ENCODE measurements at places on chromosomes 2 and 18.
A peak's percentile ranks its signal among the peaks of the same experiment; 100 is the strongest.

DNA sequence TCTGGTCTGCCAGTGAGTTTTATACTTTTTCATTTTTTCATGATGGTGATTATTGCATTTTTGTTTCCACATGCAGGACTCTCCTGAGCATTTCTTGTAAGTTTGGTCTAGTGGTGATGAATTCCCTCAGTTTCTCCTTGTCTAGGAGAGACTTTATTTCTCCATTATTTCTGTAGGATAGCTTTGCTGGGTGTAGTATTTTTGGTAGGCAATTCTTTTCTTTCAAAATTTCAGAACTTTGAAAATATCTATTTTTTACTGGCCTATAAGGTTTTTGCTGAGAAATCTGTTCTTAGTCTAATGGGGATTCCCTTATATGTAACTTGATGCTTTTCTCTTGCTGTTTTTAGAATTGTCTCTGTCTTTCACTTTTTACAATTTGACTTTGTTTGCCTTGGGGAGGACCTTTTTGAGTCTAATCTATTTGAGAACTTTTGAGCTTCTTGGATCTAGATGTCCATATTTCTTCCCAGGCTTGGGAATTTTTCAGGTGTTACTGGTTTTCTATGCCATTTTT, 149.1 kb downstream of the UBR3 start:
- no peak for DNase-seq

DNA sequence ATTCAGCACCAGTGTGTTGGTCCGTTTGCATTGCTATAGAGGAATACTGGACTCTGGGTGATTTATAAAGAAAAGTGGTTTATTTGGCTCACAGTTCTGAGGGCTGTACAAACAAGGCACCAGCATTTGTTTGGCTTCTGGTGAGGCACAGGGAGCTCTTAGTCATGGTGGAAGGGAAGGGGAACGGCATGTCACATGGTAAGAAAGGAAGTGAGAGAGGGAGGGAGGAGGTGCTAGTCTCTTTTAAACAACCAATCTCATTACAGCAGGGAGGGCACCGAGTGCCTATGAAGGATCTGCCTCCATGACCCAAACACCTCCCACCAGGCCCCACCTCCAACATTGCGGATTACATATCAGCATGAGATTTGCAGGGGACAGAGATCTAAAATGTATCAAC, 143.9 kb upstream of the DLX2 start:
- DNase-seq = no peak

- no peak for DNase-seq
Measured at GRCh38 chr2:111990856-111991255, 64.2 kb upstream of the TMEM87B start.

GRCh38 chr2:8564475-8564874, 117.4 kb upstream of the ID2 start:
- no peak for DNase-seq

- DNase-seq = no peak
Measured at GRCh38 chr2:195461010-195461409, 196.0 kb upstream of the SLC39A10 start.

GRCh38 chr18:853471-853870, 41.4 kb upstream of the YES1 start:
- DNase-seq = no peak

- no peak for DNase-seq
Measured at GRCh38 chr2:157311706-157312105, 13.9 kb downstream of the ERMN start.

DNA sequence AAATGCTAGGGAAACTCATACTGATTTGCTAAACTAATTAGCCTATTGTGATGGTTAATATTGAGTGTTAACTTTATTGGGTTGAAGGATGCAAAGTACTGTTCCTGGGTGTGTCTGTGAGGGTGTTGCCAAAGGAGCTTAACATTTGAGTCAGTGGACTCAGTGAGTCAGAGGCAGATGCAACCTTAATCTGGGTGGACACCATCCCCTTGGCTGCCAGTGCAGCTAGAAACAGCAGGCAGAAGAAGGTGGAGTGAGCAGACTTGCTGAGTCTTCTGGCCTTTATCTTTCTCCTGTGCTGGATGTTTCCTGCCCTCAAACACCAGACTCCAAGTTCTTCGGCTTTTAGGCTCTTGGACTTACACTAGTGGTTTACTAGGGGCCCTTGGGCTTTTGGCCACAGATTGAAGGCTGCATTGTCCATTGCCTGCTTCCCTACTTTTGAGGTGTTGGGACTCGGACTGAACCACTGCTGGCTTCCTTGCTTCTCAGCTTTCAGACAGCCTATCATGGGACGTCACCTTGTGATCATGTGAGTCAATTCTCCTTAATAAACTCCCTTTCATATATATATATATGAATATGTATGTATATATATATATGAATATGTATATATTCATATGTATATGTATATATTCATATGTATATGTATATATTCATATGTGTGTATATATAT, 69.7 kb downstream of the RPRM start:
- DNase-seq = peak; percentile 4

DNA sequence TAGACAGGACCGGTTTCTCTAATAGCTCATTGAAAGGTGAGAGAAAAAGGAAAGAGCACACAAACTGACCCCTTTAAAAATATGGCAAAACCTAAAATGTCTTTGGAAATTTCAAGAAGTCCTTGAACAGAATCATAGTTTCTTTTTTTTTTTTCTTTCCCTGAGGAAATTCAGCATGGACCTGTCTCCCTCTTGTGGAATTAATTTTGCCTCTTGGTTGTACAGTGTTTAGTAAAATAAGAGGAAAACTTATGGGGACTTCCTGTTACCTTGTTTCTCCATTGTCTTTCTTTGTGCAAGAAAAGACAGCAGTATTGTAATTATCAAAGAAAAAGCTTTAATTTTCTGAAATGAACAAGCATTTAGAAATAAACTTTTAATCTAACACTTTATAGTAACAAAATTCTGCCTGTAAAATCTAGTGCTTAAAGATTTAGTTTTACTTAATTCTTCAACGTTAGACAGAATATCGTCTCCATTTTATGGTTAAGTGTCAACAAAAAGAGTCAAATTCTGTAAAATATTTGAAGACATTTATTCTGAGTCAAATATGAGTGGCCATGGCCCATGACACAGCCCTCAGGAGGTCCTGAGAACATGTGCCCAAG, 176.3 kb upstream of the NABP1 start:
- peak; percentile 42 for DNase-seq

DNA sequence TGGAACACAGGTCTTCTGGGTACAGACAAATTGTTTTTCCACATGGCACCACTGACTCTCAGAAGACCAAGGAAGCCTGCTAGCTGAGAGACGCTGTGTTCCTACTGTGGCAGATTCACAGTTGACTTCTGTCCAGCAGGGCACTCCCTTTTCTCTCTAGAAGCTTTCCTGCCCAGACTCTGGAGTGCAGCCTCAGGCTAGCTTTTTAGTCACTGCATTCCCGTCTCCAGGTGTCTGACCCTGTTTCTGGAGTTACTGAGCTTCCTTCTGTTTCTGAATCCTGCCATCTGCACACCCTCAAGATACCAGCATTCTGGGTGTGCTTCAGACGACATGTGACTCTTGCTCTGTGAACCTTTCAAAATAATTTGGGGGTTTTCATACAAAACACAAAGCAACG, 125.1 kb downstream of the TMEM200C start:
- DNase-seq = no peak

DNA sequence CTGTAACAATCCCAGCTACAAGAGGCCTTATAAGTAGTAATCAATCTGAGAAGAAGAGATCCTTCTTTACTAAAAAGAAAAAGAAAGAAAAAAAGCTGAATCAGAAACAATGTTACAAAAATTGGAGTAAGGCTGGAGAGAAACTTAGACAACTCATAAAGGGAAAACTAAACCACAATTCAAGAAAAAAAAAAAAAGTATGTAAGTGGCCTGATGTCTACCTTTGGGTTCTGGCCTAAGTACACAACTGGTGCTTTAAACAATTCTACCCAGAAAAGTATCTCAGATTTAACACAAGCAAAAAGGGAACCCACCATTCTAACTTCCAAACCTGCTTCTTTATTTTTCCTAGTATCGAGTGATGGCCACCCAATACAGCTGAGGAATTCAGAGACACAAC, 45.3 kb downstream of the ZNF521 start:
- no peak for DNase-seq

- DNase-seq = peak; percentile 76
Measured at GRCh38 chr2:45748239-45748638, 96.8 kb downstream of the PRKCE start.

DNA sequence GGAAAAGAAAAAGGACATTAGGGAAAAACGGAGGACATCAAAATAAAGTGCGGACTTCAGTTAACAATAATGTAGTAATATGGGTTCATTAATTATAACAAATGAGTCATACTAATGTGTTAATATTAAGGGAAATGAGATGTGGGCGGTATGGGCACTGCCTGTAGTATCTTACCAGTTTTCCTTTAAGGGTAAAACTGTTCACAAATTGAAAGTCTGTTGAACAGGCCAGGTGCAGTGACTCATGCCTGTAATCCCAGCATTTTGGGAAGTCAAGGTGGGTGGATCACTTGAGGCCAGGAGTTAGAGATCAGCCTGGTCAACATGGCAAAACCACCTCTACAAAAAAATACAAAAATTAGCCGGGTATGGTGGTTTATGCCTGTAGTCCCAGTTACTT, 56.8 kb upstream of the PMAIP1 start:
- DNase-seq = no peak

- no peak for DNase-seq
Measured at GRCh38 chr2:150647943-150648342, 160.5 kb upstream of the RND3 start.

- DNase-seq = no peak
Measured at GRCh38 chr2:7752291-7752690, 835.1 kb downstream of the RNF144A start.

GRCh38 chr2:175436076-175436475, 254.6 kb upstream of the ATP5MC3 start:
- no peak for DNase-seq

GRCh38 chr2:99084256-99084655, 57.3 kb upstream of the C2orf15 start:
- DNase-seq = no peak

- DNase-seq = no peak
Measured at GRCh38 chr2:236982693-236983455, 102.8 kb upstream of the COPS8 start.

GRCh38 chr2:151767536-151767935, 33.3 kb upstream of the NEB start:
- no peak for DNase-seq

DNA sequence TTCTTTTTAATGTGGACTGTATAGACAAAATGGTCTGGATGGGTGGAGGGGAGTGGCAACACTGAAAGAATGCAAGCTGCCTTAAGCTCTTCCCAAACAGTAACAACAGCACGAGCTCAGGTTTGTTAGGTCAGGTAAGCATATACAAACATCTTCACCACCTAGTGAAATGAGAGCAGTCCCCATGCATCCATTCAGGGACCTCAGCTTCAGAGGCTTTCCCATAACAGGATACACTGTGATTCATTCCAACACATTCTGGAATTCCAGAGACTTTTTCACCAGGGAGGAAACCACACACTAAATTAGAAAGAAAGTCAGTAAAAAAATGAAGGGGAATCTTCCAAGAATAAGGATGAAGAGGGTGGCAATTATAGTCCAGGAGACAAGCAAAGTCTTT, 50.4 kb upstream of the BZW1 start:
- DNase-seq = no peak

GRCh38 chr2:41475959-41476358, 571.9 kb upstream of the PKDCC start:
- no peak for DNase-seq

DNA sequence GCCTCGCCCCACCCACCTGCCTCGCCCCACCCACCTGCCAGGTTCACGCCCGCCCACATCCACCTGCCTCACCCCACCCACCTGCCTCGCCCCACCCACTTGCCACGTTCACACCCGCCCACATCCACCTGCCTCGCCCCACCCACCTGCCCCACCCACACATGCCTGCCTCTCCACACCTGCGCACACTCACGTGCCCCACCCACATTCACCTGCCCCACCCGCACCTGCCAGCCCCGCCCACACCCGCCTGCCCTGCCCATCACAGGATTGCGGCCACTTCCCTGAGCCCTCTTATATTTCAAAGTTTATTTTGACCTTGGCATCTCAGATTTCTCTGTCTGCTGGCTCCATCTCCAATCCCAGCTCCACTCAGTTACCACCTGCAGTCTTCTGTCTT, 217.5 kb upstream of the SOX11 start:
- no peak for DNase-seq

DNA sequence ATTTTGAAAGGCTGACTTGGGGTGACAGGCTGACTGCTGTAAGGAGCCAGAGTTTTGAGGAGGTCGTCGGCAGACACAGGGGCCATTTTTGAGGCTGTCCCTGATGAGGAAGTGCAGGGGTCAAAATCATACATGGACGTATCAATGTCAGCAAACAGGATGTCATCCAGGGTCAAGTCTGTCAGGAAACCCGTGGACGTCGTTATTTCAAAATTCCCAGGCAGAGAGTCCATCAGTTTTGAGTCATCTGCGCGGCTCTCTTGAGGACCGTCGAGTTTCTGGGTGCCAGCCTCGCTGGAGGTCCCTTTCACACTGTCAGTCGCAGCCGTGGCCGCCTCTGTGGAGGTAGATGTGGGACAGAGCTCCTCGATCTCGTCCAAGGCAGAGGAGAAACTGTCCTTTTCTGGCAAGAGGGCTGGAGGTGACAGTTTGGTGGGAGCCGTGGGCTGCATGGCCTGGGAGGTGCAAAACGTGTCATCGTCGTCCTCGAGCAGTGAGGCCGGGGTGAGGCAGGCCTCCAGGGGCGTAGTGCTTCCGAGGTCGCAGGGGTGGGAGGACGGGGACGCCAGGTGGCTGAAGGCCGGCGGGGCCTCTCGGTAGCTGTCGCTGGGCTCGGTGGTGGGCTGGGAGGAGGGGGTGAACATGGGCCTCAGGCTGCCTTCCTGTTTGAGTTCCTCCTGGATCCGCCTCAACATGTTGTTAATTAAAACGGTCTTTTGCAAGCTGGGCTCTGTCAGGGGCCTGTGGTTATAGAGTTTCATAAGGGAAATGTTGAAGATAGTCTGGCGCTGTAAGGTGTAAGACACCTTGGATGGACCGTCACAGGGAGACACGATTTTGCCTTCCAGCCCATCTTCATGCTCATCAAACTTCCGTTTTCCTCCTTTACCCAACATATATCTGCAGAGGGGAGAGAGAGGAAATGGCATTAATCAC, 17.5 kb downstream of the SERTAD2 start:
- DNase-seq = no peak

GRCh38 chr2:173239644-173240043, 115.0 kb upstream of the CDCA7 start:
- no peak for DNase-seq

GRCh38 chr2:119486886-119487285, 37.4 kb downstream of the SCTR start:
- peak; percentile 28 for DNase-seq

- no peak for DNase-seq
Measured at GRCh38 chr18:45518311-45519155, 96.7 kb upstream of the SLC14A2 start.

- no peak for DNase-seq
Measured at GRCh38 chr2:120682654-120683053, 53.0 kb upstream of the GLI2 start.

- no peak for DNase-seq
Measured at GRCh38 chr2:43136876-43137275, 89.5 kb downstream of the ZFP36L2 start.

All from HS-5 (cell line).